Sciatic nerve (tissue), 2 donors: ENCODE measurements at places on chromosomes 3 and 15.

DNA sequence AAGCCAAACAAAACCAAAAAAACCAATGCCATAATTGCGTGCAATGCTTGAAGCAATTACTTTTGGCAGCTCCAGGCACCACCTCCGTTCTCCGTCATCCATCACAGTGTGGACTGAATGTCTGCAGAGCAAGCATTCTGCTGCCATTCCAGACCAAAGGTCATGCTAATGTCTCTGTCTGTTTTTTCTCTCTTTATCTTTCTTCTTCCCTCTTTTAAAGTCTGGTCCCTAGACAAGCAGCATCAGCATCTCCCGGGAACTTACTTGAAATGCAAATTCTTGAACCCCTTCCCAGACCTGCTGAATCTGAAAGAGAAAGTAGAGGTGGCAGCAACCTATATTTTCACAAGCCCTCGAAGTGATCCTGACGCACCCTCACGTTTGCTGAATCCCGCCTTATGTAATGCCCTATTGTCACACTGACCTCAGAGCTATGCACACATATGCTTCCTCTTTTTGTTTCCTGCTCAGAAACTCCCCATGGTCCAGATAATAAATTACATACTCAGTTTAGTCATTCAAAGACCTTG lies 297.3 kb upstream of the PROK2 start:
- DNase-seq, result no peak

DNA sequence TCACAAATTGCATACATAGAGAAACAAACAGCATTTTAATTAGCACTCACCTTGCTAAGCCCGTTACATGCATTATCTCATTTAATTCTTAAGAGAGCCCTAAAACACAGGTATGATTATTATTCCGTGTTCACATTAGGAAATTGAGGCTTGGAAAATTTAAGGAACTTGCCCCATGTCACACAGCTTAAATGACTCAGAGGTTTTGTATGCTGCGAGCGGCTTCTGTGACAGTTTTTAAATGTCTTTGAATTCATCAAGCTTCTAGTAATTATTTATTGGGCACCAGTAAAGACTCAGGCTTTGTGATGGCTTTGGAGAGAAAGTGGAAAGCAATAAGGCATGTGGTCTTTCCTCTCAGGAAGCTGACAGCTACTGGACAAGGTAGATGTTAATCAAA lies 166.7 kb upstream of the THBS1 start:
- DNase-seq, result no peak

DNA sequence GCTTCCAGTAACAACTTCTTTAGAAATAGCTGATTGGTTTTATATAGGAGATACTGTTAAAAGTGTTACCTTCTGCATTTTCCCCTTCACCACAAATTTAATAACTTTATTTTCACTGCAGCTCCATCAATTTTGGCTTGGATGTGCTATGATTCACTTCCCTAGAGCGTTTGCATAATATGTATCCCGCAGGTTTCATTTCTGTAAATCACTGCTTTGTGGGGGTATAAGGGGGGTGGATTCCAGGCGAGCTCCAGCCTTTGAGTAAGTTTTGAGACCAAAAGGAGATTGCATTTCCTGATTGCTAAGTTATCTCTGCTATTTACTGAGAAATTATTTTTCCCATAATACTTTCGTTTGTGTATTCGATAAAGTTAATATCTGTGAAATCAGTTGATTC lies 232.6 kb downstream of the TBL1XR1 start:
- DNase-seq, result no peak

GRCh38 chr15:25989327-25989726 lies 126.2 kb upstream of the ATP10A start:
- no peak for DNase-seq

DNA sequence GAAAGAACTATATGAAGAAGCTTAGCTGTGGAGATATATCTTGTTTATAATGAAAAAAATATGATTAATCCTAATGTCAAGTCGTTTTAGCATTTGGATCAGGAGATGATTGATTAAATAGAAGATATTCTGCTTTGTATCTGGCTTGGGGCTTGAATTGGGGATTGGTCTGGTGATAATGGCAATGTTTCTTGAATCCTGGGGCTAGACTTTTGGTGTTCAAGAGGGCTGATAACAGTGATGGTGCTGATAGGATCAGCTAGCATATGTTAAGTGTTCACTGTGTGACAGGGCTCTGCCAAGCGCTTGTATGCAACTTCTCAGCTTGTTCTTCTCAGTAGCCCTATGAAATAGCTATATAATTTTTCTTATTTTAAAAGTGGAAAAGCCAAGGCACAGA lies 20.2 kb downstream of the CNOT10 start:
- DNase-seq, result no peak

DNA sequence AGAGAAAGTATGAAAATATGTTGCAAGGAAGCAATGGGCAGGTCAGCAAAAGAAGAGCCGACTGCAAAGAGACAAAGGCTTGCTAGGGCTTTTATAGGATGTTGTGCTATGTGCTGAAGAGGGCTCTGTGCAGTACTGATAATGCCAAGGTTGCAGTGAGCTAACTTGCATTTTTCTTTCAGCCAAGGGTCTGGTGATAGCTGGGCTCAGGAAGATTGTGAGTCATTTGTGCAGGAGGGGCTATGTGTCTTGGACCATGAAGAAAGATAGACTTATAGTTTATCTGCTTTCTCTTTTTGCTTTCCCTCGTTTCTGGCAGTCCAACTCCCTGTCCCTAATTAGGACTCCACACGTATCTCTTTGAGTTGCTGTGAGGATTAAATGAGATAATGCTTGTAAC lies 64.5 kb upstream of the LRIG1 start:
- no peak for DNase-seq

- no peak for DNase-seq
These were observed 139.5 kb downstream of the TBL1XR1 start for GRCh38 chr3:177057768-177058167.

- no peak for DNase-seq
These were observed 57.5 kb downstream of the RBPMS2 start for GRCh38 chr15:64717735-64718495.

GRCh38 chr3:23748398-23749110 lies 57.2 kb upstream of the UBE2E1 start:
- no peak for DNase-seq

DNA sequence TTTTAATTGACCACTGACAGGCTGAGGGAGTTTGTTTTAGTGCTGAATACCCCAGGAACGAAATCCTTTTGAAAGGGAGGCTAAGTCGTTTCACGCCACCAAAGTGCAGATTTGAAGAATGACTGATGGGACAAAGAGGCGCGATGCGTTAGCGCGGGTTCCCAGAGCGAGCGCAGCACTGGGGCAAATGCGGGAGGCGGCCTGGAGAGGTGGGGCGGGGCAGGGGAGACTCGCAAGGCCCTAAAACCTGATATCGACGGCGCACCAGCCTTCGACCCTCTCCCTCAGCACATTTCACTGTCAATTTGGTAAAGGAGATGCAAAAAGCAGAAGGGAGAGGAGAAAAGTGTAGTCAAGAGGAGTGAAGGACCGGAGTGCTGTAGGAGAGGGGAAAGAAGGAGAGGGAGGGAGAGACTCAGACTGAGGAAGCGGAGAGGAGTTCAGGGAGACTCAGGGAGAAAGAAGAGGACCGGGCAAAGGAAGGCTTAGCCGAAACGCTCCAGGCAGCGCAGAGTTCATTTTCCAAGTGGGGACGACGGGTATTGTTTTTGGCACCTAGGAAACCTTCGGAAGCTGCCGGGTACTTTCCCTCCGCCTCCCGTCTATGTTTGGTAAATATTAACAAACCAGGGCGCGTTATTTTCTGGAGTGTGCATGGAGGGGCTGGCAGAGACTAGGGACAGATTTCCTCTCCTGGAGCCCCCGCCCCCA lies 3.8 kb upstream of the FOXB1 start:
- DNase-seq, result no peak

GRCh38 chr3:186807231-186807630 lies 949 bp upstream of the RFC4 start:
- no peak for DNase-seq

GRCh38 chr3:194489736-194490612 lies 3.2 kb upstream of the ATP13A3 start:
- no peak for DNase-seq

DNA sequence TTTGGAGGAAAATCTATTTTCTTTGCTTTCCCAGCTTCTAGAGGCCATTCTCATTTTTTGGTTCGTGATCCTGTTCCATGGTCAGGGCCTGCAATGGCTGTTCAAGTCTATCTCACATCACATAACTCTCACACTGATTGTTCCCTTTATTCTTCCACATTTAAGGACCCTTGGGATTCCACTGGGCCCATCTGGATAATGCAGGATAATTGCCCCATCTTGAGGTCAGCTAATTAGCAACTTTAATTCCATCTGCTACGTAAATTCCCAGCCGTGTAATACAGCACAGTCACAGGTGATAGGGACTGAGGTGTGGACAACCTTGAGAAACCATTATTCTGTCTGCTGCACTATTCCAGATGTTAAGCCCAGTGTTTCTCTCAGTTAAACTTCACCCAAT lies 311.6 kb upstream of the CNTN4 start:
- DNase-seq, result no peak

DNA sequence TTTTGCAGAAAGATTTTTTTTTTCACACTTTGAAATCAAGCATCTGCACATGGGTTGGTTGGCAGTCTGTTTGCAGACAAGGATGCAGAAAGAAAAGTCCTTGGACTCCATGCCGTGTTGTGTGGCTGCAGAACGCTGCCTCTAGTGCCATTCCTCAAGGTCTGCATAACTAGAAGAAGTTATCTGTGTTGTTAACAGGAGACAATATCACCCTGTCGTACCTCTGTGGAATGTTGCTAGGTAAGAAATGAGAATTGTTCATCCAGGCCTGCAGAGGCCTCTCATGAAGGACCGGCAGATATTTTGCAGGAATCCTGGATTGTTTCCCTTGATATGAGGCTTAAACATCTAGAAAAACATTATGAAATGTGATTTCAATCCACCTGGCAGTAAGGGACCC lies 58.5 kb upstream of the PPARG start:
- DNase-seq, result no peak
